Gastroesophageal sphincter (tissue), 4 donors: ENCODE measurements at places on chromosomes 6 and 20. TPM values are rescaled to one million over a fixed set of nuclear protein-coding genes. Genes with fewer than 3 reads are reported as not detected.
A peak's percentile ranks its signal among the peaks of the same experiment; 100 is the strongest.

DNA sequence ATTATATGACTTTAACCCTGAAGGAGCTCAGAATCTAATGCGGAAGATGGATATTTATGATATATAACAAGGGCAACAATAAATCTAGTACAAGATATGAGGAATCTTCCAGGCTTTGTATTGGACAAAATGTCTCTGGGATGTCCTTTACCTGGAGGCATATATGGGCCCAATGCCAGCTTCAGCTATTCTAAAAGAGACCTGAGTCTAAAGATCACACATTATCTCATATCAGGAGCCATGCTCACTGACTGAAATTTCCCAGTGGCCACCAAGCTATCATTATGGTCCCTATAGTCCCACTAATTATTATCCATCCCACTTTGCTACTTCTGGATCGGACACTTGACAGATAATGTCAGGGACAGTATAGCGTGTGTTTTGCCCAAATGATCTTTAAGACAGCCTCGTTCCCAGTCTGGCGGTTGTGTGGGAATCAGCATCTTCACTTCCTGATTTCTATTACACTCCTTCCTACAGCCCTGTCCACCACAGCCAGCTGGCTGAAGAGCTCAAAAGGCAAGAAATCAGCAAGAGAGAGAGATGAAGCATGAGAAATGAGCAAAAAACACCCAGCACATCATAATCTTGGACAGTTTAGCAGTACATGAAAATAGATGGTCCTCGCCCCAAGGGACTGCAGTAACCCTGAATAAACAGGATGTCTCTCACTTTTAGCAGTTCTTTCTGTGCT is 34.9 kb downstream of the KLHL31 start:
- no peak for ATAC-seq

The ME1 gene
- 18.8 TPM for total RNA-seq

DNA sequence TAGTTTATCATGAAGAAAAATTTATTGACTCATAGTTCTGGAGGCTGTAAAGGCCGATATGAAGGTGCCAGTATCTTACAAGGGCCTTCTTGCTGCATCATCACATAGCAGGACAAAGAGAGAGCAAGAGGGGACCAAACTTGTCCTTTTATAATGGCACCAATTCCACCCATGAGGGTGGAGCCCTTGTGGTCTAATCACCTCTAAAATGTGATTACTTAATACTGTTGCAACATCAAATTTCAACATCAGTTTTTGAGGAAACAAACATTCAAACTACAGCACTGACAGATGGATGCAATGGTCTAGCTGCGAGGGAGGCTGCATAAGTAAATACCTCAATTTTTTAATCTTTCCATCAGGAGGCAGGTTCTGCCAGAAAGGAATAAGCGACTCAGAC is 76.7 kb upstream of the LAMA2 start:
- peak; percentile 83 for ATAC-seq

The POLH gene
- 4.8 TPM for total RNA-seq

The SOX18 gene
- total RNA-seq: 4.4 TPM

The GPX5 gene
- not detected for total RNA-seq

- no peak for ATAC-seq
Observed at GRCh38 chr20:8523684-8524083, 391.6 kb downstream of the PLCB1 start.

The ASIP gene
- total RNA-seq: not detected

DNA sequence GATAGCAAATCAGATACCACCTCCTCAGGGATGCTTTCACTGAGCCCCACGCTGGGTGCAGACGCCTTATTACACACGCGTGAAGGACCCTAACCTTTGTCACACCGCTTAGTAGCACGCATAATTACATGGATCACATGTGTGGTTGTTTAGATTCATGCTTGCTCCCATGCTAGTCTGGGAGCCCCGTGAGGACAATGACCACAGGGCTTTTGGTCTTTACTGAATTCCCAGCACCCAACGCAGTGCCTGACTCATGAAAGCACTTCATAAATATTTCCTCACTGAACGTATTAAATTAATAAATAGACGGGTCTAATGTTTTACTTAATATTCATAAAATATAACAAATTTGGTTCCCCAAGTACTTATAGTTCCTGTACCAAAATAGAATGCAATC is 132.5 kb downstream of the ALDH8A1 start:
- ATAC-seq: no peak

DNA sequence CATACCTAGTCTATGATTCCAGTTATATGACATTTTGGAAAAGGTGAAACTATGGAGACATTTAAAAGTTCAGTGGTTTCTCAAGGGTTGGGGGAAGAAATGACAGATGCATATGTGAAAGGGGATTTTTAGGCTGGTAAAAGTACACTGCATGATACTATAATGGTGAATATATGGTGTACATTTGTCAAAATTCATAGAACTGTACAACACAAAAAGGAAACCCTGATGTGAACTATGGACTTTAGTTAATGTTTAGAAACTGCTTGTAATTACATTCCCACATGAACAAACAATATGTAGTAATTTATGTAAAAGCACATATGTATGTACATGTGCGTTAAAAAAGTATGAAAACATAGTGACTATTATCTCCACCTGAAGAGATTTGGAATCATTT is 907.3 kb upstream of the CITED2 start:
- ATAC-seq: no peak

GRCh38 chr6:111838749-111839484 is 34.3 kb downstream of the FYN start:
- no peak for ATAC-seq

- ATAC-seq: no peak
Observed at GRCh38 chr6:23823421-23823820, 302.6 kb upstream of the NRSN1 start.

- no peak for ATAC-seq
Observed at GRCh38 chr6:168338777-168339176, 19.2 kb upstream of the DACT2 start.

The BPIFB2 gene
- 0.13 TPM for total RNA-seq

The NKX2-2 gene
- not detected for total RNA-seq

DNA sequence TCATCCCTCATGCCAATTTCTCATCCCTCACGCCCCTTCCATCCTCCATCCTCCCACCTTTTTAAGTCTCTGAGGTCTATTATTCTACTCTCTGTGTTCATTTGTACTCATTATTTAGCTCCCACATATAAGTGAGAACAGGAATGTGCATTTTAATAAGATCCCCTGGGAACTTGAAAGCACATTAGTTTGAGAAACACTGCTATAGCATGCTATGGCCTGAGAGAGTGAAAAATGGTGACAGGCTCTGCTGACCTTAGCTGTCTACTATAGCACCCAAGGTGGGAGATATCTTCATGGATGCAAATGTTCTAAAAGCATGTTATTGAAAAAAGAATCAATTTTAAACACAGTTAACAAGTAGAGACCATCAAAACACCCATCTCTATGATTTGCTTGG is 712.0 kb downstream of the TFAP2A start:
- ATAC-seq: no peak
